ENCODE measurements at places on chromosomes 3 and 15. TPM values are rescaled to one million over a fixed set of nuclear protein-coding genes. Genes with fewer than 3 reads are reported as not detected.

The ALPK3 gene
- 0.12 TPM for total RNA-seq

The PLA2G4D gene
- total RNA-seq: not detected

DNA sequence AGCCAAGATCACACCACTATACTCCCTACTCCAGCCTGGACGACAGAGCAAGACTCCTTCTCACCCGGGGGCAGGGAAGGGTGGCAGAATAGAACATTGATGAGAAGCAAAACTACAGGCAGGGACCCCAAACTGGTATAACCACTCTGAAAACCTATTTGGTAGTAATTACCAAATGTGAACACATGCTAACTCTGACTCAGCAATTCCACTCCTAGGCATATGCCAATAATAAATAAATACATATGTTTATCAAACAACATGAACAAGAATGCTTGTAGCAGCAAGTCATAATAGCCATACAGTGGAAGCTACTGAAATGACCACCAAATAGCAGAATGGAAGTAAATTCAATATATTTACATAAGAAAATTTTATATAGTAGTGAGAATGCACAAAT, 31.0 kb upstream of the USP50 start:
- DNase-seq: no peak

DNA sequence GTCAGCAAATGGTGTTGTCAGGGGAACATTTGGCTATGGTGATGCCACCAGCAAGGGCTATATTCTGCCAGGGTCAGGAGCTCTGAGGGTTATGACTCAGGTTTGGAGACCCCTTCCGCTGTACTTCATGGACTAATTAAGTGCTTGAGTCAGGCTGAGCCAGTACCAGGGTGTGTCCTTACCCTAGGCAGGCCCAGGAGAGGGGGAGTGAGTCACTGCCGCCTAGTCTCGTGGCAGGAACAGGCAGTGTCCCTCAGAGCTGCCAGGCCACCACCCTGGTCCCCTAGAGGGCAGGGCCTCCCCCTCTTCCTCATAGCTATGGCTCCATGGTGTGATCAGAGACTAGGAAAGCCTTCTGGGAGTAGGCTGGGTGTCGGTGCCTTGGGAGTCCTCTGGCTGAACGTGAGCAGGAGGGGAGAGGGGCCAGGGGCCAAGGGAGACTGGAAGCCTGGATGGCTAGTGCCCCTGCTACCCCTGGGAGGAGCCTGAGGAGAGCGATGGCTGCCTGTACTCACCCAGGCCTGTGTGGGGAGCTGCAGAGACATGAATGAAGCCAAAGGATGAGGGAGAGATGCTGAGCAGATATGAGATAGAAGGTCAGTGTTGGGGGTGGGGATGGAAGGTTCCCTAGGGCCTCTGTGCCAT, 10.6 kb downstream of the MAPKAPK3 start:
- peak; percentile 98 for DNase-seq

The STT3B gene
- total RNA-seq: 202 TPM

DNA sequence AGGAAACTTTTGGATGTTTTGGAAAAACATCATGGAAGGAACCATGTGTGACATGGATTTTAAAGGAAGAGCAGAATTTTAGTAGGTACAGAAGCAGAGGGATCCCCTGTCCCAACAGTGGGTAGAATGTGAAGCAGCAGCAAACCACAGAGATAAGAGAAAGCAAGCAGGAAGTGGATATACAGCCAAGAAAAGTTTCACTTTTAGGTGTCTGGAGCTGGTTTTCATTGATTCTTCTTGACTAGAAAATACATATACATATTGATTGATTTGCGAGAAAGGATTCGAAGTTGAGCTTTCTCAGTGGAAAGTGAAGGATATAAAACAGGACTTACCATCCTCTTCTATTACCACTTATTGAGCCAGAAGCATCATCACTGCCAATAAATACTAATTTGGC, 133.5 kb downstream of the KCNMB2 start:
- no peak for DNase-seq

DNA sequence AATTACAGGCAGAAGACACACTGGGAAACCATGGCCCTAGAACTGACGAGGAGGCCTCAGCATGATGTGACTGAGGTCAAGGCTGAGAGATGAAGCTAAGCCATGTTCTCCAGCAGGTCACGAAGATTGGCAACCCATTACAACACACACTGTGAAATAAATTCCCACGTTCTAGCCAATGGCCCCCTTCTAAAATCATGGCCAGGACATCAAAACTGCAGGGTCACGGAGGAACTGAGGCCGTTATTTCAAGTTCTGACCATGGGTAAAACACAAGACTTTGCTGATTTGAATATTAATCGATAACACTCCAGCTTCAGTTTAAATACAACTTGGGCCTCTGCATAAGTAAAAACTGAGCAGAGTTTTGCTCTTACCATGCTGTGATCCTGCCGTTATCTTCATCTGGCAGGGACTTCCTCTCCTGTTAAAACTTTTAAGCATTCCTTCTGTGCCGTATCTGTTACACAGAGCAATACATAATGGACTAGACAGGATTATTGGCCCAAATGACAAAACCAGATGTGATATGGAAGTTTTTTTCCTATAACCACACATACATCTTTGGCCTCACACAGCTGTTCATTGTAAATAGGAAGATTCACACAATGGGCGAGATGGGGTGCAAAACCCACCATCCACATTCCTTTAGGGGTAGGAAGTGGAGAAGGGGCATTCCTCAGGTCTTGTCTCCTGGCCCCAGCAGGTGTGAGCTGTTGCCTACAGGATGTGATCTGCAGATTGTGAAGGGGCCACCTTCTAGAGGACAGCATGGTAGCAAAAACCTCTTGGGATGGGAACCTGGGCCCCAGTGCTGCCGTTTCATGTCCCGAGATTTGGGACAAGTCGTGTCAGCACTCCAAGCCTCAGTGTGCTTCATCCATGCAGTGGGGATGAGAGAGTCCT, 207.4 kb downstream of the OPA1 start:
- no peak for DNase-seq

DNA sequence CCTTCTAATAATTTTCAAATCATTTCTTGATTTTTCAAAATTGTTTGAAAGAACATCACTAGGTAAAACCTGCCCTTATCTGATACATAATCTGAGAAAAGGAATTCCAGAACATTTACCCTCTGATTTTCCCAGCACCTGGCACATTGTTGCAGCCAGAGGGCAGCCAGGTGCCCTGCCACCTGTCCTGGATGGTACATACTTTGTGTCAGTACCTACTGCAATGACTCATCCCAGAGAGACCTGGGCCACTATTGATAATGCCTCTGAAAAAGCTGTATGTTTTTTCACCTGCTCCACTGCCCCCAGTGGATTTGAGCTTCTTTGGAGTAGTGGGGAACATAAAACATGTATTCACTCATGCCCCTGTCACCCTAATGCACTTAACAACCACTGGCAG, 648.9 kb upstream of the GBE1 start:
- no peak for DNase-seq

GRCh38 chr3:98778852-98779413, 15.8 kb downstream of the ST3GAL6 start:
- peak; percentile 92 for DNase-seq

The ITGA11 gene
- total RNA-seq: 1.9 TPM

The ALDH1L1 gene
- total RNA-seq: 0.50 TPM

GRCh38 chr3:16090024-16090423, 84.5 kb upstream of the GALNT15 start:
- peak; percentile 80 for DNase-seq

The RYR3 gene
- not detected for total RNA-seq

- DNase-seq: no peak
Observed at GRCh38 chr15:59290295-59291212, 82.1 kb downstream of the MYO1E start.

The CPB1 gene
- total RNA-seq: not detected

The PIGB gene
- total RNA-seq: 15.1 TPM
